ENCODE measurements at places on chromosomes 6 and 20. TPM values are rescaled to one million over a fixed set of nuclear protein-coding genes. Genes with fewer than 3 reads are reported as not detected.

GRCh38 chr6:23340271-23340670 lies 770.9 kb downstream of the HDGFL1 start:
- DNase-seq = no peak

GRCh38 chr6:166653639-166653941 lies 26.5 kb upstream of the RPS6KA2 start:
- DNase-seq = no peak

DNA sequence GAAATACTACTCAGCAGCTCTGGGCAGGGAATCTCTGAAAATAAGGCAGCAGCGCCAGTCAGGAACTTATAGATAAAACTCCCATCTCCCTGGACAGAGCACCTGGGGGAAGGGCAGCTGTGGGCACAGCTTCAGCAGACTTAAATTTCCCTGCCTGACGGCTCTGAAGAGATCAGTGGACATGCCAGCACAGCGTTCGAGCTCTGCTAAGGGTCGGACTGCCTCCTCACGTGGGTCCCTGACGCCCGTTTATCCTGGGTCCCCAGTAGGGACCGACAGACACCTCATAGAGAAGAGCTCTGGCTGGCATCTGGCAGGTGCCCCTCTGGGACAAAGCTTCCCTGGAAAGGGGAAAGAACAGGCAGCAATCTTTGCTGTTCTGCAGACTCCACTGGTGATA lies 59.0 kb downstream of the COL21A1 start:
- no peak for DNase-seq

- DNase-seq = no peak
Observed at GRCh38 chr6:44680202-44680720, 292.8 kb downstream of the CDC5L start.

- DNase-seq = no peak
Observed at GRCh38 chr6:139762587-139763031, 388.2 kb upstream of the CITED2 start.

DNA sequence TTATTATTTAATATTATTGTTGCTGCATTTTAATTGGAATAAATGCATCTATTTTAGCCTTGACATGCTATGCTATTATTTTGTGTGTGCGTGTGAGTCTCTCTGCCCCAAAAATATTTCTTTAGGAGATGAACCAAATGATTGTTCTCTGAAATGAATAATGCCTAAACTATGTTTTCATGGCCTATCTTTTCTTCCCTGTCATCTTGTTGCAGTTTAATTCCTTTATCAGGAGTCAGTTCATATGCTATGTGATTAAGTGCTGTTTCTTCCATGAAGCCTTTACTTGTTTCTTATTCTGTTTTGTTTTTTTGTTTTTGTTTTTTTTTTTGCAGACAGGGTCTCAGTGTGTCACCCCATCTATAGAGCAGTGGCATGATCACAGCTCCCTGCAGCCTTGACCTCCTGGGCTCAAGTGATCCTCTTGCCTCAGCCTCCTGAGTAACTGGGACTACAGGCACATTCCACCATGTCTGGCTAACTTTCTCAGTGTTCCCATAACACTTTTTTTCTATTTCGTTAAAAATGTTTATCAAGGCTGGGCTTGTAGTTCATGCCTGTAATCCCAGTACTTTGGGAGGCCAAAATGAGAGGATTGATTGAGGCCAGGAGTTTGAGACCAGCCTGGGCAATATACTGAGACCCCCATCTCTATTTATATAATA lies 25.7 kb downstream of the TPX2 start:
- DNase-seq = no peak

- DNase-seq = no peak
Observed at GRCh38 chr6:134308800-134309199, 9.1 kb downstream of the SGK1 start.

DNA sequence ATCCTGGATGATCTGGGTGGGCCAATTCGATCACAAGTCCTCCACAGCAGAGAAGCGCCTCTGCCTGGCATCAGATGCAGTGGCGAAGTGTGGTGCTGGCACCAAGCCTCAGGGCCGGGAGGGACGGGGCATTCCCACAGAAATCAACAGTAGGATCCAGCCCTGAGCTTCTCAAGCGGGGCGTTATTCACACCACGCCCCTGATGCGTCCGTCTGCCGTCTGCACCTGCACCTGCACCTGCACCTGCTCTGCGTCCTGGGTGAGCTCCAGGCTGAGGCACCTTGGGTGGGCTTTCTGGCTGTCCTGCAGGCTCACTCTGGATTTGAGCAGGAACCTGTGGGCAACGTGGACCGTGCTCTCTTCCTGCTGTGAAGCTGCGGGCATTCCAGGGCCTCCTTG lies 13.8 kb upstream of the NTSR1 start:
- no peak for DNase-seq

- no peak for DNase-seq
Observed at GRCh38 chr6:75940564-75940963, 131.9 kb downstream of the IMPG1 start.

DNA sequence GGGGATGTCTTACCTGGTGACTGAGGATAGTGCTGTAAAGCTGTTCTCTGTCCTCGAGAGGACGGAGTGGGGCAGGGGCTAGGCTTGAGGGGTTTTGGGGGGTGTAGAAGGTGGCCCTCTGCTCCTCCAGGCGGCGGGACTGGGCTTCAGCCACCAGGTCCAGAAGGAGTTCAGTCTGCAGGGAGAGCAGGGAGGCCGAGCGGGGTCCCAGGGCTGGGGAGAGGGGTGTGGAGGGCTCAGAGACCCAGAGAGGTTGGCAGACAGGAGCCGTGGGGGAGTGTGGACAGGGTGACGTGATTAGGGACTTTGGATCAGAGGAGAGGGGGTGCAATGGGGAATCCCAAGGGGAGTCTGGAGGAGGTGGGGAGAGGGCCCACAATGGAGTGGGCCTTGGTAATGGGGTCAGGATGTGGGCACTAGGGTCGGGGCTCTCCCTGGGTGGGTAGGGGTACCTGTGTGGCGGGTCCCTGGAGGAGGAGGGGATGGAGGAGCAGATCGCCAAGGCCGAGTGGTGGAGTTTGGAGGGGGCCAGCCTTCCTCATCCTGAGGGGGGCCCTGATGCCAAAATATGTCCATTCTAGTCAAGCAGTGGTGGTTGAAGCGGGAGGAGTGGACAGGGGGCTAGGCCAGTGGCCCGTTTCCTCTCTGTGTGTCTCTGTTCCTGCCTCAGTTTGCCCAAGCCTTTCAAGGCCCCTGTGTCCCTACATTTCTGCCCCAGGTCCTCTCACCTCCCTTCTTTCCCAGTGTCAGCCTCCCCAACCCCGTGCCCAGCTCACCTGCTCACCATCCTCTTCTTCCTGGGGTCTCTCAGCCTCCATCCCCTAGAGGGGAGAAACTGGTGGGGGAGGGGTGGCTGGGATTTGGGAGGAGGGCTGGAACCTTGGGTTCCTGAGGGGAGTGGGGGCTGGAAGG lies 491 bp downstream of the GPSM3 start:
- no peak for DNase-seq

GRCh38 chr20:58402305-58402704 lies 13.3 kb downstream of the VAPB start:
- DNase-seq = no peak

DNA sequence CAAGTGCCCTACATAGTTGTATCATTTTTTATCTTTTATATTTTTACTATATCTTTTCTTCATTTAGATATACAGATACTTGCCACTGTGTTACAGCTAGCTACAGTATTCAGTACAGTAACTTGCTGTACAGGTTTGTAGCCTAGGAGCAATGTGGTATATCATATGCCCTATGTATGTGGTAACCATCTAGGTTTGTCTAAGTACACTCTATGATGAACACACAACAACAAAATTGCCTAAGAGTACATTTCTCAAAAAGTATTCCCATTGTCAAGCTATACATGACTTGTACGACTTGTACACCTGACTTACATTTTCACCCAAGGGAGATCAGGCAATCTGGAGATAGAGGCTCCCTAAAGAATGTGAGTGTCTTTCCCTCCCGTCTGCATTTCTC lies 8.2 kb downstream of the ELOVL5 start:
- no peak for DNase-seq

DNA sequence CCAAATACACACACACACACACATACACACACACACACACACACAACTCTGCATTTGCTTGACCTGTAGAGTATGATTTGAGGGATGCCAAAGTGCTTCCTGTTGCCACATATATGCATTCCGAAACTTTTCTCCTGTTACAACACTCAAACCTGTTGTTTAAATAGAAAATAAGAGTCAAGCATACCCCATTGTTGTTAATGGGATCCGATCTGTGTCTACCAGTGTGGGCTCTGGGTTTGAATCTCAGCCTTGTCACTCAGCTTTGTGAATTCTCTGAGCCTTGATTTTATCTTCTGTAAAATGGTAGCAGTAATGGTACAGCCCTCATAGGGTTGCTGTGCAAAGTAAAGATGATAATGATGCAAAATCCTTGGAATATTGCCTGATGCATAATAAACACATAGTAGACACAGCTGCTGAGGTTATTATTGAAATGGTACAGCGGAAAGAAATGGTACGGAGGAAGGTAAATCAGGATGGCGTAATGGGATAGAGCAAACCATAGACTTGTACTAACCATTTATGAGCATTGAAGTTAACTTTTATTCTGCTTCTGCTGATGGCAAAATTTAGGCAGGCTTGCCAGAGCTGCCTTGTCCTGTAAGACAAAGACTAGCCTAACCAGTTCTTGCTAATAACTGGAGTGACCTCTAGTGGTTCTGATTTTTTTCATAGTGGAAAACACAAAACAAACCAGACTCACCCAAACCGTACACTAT lies 113.5 kb upstream of the PHACTR1 start:
- DNase-seq = peak; percentile 64

- no peak for DNase-seq
Observed at GRCh38 chr6:119186490-119186889, 108.0 kb upstream of the FAM184A start.

- peak; percentile 66 for DNase-seq
Observed at GRCh38 chr6:1027109-1027794, 284.6 kb upstream of the FOXQ1 start.

DNA sequence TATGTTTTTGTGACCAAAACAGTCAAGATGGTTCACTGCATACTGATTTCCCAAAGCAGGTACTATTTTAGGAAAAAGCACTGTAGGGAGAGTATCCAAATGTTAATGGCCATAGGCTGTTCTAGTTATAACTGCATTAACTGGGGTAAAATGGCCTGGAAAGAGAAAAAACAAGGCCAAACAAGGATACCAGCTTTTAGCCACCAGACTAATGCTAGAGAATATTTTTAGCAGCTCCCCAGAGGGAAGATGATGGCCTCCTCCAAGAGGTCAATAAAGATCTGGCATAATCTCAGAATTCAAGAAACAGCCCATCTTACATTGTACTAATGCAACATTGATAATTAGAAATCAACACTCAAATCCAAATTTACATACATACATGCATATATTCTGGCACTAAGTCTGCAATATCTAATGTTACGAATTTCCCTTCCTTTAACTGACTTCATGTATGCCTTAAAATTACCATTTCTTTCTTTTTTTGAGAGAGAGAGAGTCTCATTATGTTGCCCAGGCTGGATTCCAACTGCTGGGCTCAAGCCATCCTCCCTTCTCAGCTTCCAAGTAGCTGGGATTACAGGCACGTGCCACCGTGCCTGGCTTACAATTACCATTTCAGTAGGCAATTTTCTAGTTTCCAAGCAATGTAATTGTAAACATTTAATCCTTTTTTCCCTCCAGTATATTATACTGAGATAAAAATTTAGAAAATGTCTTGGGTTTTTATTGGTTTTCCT lies 9.3 kb downstream of the COX7A2 start:
- no peak for DNase-seq

DNA sequence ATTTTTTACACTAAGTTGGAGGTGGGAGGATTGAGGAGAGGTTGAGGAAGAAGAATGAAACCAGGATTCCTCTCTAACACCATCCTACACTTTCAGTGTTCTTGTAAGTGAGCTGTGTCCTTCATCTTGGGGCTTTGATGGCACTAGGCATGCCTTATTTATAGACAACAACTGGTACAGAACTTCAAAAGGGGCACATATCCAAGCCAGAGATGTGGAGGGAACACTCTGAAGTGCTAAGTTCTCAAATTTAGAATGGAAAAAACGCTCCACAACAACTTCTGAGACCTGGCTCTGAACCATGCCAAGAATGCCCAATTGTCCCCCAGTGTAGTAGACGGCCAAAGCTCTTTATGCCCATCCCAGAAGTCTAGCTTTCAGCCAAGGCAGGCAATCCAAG lies 16.2 kb upstream of the PKHD1 start:
- DNase-seq = no peak

DNA sequence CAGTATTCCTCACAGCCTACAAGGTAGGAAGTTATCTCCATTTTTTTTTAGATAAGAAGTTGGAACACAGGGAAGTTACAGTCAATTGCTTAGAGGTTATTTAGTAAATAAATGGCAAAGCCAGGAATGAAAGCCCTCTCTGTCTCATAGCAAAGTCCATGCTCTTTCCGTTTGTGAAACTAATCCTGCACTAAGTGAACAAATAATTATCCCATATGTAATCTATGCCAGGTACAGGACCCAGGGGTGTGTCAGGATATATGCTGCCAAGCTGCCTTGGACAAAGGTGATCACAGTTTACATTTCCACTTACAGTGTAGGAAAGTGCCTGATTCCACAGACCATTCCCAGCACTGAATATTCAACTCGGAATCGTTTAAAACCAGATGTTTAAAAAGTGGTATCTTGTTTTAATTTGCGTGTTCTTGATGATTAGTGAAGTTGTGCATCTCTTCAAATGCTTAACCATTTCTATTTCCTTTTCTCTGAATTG lies 13.6 kb upstream of the GMDS start:
- DNase-seq = no peak

GRCh38 chr6:161443848-161444247 lies 170.0 kb upstream of the AGPAT4 start:
- DNase-seq = peak; percentile 49

- DNase-seq = peak; percentile 84
Observed at GRCh38 chr6:6749702-6750491, 161.4 kb downstream of the LY86 start.

DNA sequence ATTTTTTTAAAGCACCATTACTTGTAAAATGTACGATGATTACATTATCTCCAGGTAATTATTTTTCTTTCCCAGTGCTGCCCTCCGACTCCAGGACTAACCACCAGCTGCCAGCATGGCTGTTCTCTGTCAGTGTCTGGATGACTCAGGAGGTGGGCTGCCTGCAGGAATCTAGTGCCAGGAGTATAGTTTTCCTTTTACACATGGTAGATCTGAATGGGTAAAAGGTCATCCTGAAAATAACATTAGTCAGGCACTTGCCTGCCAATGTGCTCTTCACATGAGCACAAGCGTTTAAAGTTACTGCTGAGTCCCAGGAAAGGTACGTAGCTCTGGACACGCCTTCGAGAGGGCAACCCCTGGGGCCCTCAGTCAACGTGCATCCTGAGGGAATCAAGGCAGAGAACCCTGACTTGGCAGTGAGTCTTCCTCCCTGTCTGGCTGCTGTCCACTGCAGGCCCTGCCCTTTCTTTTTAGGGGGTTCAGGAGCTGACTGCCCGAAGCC lies 2.4 kb downstream of the DYNLT1 start:
- DNase-seq = peak; percentile 74

- no peak for DNase-seq
Observed at GRCh38 chr6:36671687-36672375, 6.7 kb upstream of the CDKN1A start.

GRCh38 chr6:34860776-34861175 lies 27.1 kb downstream of the TAF11 start:
- no peak for DNase-seq

Gene IL17F
- total RNA-seq = not detected

Gene FKBP1C
- total RNA-seq = 0.41 TPM

Gene CLDN20
- not detected for total RNA-seq

Gene RIMS4
- total RNA-seq = 0.02 TPM

Gene BMP2
- not detected for total RNA-seq

Gene HS3ST5
- not detected for total RNA-seq

Gene BMP7
- 7.8 TPM for total RNA-seq

Gene WDR46
- total RNA-seq = 77.9 TPM

Gene DOK5
- total RNA-seq = not detected

Gene OPRM1
- not detected for total RNA-seq
